ENCODE measurements at places on chromosomes 2 and 18.

DNA sequence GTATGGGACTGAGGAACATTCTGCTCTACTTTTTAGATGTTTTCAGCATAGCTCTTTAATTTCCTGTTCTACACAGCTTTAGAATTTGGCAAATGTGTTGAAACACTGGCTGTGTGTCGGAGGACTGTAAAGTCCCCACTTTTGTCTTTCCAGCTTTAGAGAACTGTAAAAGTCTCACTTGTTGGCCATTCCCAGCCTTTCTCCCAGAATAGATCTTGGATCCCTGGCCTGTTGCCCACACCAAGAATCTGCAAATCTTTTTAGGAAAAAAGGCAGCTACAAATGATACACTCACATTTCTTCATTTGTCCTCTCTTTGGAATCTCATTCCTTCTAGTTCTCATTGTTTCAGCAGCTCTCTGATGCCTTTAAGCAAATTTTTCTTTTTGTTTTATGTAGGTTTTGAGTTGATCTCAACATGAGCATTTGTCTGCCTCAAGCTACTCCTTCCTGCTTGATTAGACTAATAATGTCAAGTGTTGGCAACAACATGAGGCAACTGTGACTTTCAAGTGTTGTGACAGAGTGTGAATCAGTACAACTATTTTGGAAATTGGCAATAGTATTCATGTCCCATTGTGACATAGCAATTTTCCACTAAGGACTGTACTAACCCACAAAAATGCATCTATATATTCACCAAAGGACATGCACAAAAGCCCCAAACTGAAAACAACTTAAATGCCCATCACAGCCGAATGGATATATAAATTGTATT lies 610.8 kb downstream of the EPHA4 start:
- no peak for DNase-seq

DNA sequence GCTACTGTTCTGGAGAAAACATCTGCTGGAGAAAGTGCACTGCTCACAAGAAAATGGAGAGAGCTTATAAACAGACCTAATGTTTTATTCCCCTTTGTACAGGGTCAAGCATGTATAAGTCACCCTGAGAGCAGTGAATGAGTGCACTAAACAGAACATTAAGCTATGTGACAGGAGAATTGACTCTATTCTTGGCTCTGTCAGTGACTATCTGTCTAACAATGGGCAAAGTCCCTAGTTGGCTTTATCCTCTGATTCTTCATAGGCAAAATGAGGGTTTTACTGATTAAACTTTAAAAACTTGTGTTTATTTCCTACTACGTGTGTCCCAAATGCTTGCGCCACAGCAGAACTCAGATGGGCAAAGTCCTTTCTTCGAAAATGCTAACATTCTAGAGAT lies 655.1 kb upstream of the SLC39A10 start:
- no peak for DNase-seq

DNA sequence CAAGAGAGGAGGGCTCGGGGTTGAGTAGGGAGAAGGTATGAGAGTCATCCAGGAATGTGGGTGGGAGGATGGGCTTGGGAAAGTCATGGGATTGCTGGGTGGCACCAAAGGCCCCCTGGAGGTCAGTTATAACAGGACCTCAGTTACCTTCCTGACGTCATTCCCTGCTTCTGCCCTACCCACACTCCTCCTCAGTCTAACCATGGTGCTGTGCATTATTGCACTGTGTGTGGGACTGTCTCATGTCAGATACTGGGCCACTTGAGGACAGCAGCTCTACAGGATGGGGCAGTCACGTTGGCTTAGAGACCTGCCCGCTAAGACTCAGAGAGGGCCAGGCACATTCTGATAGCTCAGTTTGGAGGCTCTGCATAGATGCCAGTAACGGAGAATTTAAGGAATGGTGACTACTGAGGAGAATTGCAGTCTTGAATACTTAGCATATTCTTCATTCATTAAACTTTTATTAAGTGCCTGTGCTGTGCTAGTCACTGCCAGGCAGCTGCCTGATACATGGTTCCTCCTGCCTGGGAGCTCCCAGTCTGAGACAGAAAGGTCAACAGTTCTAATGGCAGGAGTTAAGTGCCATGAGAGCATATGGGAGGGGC lies 90.5 kb downstream of the LAMA3 start:
- no peak for DNase-seq

GRCh38 chr2:71892423-71892730 lies 255.3 kb downstream of the CYP26B1 start:
- DNase-seq = no peak

DNA sequence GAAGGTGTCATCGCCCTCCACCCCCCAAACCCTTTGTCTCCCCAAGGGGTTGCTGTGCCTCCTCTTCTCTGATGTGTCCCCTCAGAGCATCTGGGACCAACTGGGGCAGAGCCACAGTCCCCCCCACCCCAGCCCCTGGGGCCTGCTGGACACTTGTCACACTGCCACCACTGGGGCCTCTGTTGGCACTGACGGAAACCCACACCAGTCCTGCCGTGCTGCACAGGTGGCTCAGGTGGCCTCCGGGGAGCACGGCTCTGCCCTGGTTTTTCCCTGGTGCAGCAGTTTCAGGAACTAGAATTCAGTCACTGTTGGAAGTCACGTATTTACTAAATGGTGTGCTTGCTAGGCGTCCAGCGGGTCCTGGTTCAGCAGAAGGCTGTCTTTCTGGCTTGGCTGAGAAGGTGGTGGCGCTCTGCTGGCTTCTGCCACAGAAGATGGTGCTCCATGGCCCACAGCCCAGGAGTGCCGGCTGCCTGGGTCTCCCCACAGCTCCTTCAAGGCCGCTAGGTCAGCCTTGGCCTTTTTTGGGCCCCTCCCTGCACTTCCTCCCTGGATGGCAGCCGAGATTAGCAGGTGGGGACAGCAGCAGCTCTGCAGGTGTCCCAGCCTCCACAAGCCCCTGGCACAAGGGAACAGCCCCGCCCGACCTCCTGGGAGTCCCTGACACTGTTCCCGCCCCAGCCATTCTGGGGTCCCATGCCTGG lies 18.6 kb upstream of the KLHL30 start:
- no peak for DNase-seq

- no peak for DNase-seq
Observed at GRCh38 chr2:109528811-109529501, 84.8 kb downstream of the SEPTIN10 start.

DNA sequence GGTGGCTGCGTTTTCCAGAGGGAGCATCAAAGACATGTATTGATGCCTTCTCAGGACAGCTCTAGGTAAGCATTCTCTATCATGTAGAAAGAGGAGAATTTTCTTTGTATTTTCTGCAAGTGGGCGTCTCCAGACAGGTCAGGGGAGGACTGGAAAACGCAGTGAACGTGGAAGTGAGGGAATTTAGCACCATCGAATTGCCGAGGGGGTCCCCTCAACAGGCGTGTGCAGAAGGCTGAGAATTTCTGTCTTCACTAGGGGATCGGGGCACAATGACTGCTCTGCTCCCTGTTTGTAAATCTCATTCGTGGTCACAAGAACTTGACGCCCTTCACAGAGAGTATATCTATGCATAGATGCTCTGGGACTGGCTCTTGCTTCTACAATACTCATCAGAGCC lies 5.0 kb upstream of the NTSR2 start:
- DNase-seq = no peak

DNA sequence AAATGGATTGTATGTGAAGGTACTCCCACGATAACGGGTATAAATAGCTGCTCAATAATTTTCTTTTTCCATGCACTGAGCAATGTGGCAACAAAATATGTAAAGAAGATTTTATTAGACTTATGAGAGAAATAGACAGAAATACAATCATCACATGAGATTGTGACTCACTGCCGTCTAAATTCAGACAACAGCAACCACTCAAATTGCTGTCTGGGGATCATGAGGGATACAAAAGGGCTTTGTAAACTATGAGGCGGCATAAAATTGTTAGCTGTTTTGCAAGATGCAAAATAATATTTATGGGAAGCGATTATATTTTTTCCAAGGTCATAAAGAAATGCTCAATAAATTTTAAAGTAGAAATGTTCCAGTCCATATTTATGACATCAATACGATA lies 259.1 kb upstream of the AGAP1 start:
- DNase-seq = no peak

GRCh38 chr2:7588295-7588694 lies 671.1 kb downstream of the RNF144A start:
- DNase-seq = peak; percentile 7

- peak; percentile 41 for DNase-seq
Observed at GRCh38 chr2:22904126-22904684, 480.8 kb upstream of the KLHL29 start.

DNA sequence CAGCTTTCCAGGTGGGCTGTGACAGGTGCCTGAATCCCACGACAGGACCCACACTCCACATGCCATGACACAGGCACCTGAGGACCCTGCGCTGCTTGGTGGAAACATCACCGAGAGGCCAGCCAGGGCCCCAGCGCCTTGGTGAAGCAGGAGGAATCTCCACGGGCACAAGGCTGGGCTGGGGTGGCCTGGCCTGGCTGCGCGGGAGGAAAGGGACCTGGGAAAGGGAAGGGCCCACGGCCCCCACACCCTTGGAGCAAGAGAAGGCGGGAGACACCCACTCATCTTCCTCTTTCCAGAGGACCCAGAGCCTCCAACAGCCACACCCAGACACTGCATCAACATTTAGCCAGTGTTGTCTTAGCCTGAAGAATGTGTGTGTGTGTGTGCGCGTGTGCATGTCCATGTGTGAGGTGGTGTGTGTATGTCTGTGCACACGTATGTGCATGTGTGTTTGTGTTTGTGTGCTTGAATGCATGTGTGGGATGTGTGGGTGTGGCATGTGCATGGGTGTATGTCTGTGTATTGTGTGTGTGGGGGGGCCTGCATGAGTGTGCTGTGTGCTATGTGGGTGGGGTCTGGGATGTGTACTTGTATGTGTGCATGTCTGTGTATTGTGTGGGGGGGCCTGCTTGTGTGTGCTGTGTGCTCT lies 6.3 kb upstream of the OTOS start:
- no peak for DNase-seq

- no peak for DNase-seq
Observed at GRCh38 chr18:3960977-3961376, 494.1 kb downstream of the DLGAP1 start.
